ENCODE measurements at places on chromosomes 11 and 22. TPM values are rescaled to one million over a fixed set of nuclear protein-coding genes. Genes with fewer than 3 reads are reported as not detected.

The CRYBB1 gene
- not detected for total RNA-seq

- no peaks in the 10 kb centered on the region for H3K27me3 ChIP-seq
- no peaks in the 10 kb centered on the region for H3K36me3 ChIP-seq
- peak; percentile 73 for DNase-seq
- H3K27ac ChIP-seq = peak overlapping the region; percentile 88
- H3K4me1 ChIP-seq = peaks cover 89% of the 10 kb centered on the region
- H3K4me3 ChIP-seq = peak overlapping the region; percentile 96
Observed at GRCh38 chr11:67436459-67437081, 912 bp downstream of the PTPRCAP start.

- no peaks in the 10 kb centered on the region for H3K27me3 ChIP-seq
- peaks cover 86% of the 10 kb centered on the region for H3K4me1 ChIP-seq
- no peaks in the 10 kb centered on the region for H3K36me3 ChIP-seq
- H3K4me3 ChIP-seq = no peak overlapping the region
- DNase-seq = peak; percentile 81
- peak overlapping the region; percentile 96 for H3K27ac ChIP-seq
Observed at GRCh38 chr11:116927163-116927974, 89.9 kb upstream of the APOA1 start.

DNA sequence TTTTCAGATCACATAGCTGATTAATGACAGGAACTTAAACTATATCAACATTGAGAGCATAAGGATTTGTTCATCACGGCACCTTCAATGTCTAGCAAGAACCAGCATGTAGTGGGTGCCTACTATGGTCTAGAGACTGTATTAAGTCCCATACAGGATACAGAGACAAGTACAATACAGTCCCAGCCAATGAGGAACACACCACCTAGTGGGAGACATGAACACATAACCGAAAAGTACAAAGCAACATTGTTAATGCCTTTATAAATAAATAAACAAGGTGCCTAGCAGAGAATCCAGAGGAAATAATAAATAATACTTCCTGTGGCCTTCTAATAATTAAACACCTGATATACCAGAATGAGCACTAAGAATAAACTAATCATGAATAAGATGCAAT, 87.7 kb upstream of the OPCML start:
- no peaks in the 10 kb centered on the region for H3K36me3 ChIP-seq
- H3K4me3 ChIP-seq = no peak overlapping the region
- DNase-seq = no peak
- H3K27ac ChIP-seq = no peak overlapping the region
- no peaks in the 10 kb centered on the region for H3K27me3 ChIP-seq

GRCh38 chr11:107550304-107550703, 15.2 kb downstream of the ALKBH8 start:
- H3K4me3 ChIP-seq = no peak overlapping the region
- peaks cover 38% of the 10 kb centered on the region for H3K36me3 ChIP-seq
- no peak for DNase-seq

The MUC6 gene
- total RNA-seq = not detected

The SLC22A25 gene
- total RNA-seq = not detected

DNA sequence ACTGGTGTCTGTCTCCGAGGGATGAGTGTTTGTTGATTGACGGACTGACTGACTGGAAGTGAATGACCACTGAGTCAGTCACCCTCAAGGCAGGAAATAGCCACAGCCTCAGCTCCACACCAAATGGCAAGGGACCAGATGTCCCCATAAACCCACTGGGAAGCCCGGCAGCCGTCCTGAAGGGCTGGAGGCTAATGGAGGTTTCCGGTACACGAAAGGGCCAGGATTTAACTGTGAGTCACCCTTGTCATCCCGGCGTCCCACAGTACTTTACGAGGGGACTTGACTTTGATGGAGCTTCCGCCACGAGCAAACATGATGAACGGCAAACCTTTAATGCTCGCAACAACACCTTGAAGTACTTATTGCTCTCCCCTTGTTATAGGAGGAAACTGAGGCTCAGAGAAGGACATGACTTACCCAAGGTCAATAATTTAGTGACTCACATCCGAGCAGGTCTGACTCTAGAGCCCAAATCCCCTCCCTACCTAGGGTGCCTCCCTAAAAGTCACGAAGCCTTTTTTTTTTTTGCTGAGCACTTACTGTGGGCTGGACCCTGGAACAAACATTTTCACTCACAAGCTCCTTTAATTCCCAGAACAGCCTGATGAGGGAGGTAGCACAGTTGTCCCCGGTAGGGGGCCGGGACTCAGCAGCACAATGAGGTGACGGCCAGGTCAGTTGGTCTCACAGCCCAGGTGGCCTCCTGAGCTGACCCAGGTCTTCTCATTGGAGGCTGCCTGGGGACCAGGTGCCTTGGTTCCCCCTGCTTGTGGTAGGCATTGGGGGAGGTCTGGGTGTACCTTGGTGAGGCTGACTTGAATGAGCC, 25.2 kb upstream of the GCAT start:
- no peak overlapping the region for H3K4me3 ChIP-seq
- H3K27me3 ChIP-seq = no peaks in the 10 kb centered on the region
- no peak for DNase-seq
- peaks cover 4% of the 10 kb centered on the region for H3K4me1 ChIP-seq

DNA sequence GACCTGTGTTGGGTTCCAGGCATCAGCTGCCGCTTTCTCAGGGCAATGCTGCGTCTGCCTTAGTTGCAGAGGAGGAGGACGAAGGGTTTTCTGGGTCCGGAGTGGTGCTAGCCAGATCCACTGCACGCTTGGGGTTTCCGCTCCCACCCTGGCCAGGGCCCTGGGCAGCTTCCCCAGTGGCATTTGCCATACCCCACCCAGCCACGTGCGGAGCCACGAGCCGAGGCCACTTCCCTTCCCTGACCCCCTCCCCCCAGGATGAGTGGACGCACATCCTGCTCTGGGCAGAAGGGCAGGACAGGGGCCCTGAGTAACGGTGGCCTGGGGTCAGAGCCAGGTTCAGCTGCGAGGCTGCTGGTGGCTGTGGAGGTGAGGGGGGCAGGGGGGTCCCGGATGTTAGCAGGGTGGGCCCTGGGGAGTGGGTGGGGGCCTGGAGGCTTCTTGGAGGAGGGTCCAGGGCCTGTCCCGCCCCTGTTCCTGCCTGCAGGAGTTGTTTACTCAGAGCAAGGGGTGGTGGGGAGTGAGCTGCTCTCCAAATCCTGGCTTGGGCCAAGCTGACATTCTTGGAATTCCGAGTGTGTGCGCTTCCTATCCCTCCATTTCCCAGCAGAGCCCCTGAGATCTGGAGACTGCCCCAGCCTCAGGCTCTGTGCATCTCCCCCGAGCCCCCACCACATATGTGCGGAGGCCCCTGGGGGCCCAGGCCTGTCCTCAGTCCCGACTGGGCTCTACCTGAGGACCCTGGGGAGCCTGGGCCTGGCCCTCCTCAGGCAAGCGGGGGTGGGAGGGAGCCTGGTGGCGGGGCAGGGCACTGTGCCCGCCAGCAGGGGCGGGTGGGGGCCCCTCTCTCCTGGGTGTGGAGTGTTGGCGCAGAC, 1.4 kb downstream of the TSPAN4 start:
- H3K36me3 ChIP-seq = peaks cover 10% of the 10 kb centered on the region
- H3K27me3 ChIP-seq = peaks cover 45% of the 10 kb centered on the region
- H3K4me1 ChIP-seq = peaks cover 35% of the 10 kb centered on the region
- no peak overlapping the region for H3K4me3 ChIP-seq

All from B cell (primary cell).